ENCODE measurements at places on chromosomes 7 and 10.

DNA sequence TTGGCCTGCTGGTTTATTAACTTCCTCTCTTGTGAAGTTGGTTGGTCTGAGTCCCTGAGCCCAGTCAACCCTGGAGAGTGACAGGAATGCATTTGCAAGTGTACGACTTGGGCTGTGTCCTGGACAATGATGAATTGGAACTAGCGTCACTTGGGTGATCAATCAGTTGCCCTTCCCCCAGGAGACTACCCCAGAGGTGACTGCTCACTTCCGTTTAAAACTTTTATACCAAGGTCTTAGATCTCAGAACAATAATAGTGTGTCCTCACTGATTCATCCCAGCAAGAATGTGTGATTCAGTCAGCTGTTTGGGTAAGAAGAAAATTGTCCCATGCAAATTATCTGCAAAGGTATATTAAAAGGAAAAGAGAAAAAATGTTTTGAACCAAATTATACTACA, 102.9 kb upstream of the ARMC3 start:
- no peak for DNase-seq

- DNase-seq, result no peak
Measured at GRCh38 chr7:10934292-10934691, 39.4 kb upstream of the PHF14 start.

GRCh38 chr10:22437620-22438588, 92.6 kb downstream of the SPAG6 start:
- no peak for DNase-seq

GRCh38 chr7:78514634-78515033, 716.1 kb downstream of the PHTF2 start:
- DNase-seq, result no peak

DNA sequence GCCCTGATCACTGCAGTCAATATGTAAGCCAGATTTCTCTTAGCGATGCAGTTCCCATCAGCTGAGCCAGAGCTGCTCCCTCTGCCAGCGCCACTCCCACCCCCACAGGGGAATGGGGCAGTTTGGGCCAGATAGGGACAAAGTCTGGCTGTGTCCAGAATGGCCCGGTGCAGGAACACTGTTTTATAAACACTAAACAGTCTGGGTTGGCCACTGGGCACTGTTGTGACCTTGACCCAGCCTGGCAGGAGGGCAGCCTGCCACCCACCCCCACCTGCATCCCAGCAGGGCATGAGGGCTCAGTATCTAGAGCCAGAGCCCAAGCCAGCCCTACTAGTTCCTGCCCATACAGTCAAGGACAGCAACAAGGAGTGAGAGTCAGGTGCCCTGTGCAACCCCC, 1.3 kb downstream of the OGDHL start:
- no peak for DNase-seq

DNA sequence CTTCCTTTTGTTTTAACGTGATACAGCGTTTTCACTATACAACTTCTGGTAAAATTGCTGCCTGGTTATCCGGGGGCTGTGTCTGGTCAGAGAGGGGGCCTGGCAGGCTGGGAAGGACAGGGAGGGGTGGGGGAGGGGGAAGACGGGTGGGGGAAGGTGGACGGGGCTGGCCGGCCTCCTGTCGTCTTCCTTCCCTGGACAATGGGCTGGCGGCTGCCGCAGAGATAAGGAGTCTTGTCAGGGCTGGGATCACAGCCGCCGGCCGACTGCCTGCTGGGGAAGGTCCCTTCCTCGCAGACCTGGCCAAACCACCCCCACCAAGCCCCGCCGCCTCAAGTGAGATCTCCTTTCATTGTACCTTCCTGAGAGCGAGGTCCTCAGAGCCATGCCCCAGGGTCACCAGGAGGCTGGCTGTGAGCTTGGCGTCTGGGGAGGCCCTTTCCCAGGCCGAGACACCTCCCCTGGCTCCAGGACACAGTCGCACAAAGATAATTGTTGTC, 151.2 kb upstream of the TNRC18 start:
- no peak for DNase-seq

DNA sequence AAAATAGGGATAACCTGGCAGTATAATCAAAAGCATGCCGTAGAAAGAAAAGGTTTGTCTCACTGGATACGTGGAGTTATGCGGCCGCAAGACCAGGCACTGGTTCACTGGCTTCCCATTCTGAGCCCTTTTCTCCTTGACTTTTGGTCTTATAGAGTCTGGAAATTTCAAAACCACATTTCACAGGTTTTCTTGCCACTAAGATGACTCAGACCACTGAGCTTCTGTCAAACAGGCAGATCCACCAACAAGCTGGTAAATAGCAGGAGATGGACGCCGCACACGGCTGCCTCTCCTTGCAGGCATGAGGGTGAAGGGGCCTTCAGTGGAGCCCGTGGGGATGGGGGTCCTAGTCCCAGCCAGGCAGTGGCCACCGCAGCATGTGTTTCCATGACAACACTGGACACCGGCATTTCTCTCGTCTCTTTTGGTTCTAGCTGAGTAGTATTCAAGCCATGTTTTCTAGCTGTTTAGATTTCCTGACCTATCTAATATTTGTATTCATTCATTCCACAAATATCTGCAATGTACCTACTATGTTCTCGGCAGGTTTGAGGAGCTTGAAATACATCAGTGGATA, 55.5 kb downstream of the KLF6 start:
- DNase-seq, result no peak

GRCh38 chr10:101901340-101901739, 57.7 kb upstream of the KCNIP2 start:
- no peak for DNase-seq

- DNase-seq, result no peak
Measured at GRCh38 chr7:42263971-42264370, 27.0 kb upstream of the GLI3 start.
